ENCODE measurements at places on chromosomes 4 and X.

GRCh38 chr4:80878218-80878617, 152.3 kb upstream of the BMP3 start:
- DNase-seq: no peak

GRCh38 chr4:188372058-188372457, 232.8 kb downstream of the TRIML1 start:
- no peak for DNase-seq

DNA sequence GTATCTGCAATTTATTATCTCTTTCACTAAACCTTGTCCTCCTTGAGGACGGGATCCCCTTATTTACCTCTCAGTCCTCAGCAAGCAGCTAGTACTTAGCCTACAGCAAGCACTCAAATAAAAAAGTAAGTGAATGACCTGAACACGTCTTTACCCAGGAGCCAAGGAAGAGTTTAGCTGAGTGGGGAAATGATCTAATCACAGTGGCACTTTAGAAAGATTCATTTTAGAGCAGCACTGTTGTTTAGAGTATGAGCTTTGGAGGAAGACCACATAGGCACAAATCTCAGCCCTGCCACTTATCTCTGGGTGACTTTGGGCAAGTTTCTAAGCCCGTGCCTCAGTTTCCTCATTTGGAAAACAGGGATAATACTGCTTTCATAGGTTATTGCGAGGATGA, 2.7 kb downstream of the FAM120C start:
- DNase-seq: no peak

- no peak for DNase-seq
Observed at GRCh38 chr4:147610686-147611085, 6.5 kb upstream of the TMEM184C start.

DNA sequence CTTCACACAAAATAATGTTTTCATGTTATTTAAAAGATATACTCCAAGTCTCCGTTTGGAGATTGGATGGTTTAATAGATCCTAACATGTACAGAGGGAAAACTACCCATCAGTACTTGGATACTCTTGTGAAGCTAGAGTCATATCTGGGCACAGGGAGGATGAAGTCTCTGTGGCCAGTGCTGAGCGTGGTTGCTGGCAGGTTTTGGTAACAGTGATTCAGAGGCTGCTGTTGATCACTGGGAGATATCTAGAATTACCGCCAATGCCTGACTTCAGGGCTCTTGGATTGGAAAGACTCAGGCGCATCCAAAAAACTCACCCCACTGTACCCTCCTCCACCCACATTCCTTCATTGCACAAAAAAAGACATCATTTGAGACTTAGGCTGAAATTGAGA, 107.2 kb upstream of the PGRMC2 start:
- no peak for DNase-seq

DNA sequence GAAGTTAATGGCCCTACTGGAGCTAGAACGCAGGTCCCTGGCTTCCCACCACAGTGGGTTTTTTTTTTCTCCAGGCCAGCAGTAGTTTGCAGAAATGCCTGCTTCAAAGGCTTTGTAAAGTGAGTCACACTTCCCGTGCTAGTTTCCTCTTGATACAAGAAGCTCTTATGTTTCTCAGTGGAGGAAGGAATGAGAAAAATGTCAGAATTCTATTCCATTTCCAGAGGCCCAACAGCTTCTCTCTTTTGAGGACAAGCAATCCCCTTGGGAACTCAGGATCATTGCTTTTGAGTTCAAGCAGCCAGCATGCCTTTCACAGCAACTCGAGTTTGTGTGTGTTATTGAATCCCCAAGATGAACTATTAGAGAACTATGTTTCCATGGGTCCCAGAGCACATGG, 134.3 kb downstream of the GUCY2F start:
- DNase-seq: no peak

DNA sequence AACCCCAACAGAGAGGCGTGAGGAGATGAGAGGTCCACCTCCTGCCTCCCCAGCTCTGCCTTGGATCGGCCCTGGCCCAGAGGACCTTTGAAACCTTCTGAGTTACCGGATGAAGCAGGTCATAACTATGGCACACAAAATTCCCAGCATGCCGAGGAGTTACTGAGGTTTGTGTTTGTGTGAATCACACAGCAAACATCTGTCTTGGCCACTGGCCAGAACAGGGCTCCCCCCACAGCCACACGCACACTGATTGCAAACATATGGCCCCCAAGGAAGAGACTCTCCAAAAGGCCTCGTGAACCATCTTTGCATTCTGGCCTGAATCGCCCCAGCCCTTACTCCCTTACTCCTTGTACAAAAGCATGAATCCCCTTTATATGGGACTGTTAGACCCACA, 18.9 kb downstream of the RPS4X start:
- no peak for DNase-seq

DNA sequence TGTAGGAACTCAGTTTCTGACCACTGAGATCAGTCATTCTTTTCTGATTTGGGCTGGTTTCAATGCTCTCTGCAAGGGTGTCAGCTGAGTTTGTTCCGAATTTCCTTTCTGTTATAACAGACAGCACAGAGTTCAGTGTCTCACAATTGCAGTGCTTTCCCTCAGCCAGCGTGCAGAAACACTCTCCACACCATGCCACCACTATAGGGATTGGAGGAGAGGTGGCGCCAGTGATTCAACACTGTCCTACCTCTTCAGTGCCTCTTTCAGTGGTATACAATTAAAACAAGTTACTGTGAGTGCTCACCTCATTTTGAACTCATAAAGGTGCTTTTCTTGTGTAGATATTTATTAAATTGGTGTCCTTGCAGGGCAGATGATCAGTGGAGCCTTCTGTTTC, 413.2 kb upstream of the CXorf51B start:
- DNase-seq: no peak

DNA sequence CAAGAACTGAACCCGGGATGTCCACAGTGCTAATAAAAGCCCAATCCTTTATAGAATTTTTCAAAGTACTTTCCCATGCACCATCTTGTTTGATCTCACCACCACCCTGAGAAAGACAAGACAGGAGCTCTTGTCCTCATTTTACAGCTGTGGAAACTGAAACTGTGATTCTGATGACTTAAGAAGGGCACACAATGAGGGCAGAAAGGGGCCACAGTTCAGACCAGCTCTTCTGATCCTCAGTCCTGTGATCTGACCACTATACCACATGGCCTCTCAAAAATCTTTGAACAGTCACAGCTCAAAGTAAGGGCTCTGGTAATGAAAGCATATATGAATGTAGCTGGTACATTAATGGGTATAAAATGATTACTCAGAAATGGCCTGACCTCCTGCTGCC, 127.3 kb upstream of the CPEB2 start:
- no peak for DNase-seq

GRCh38 chr4:180434131-180434895, 1808.9 kb upstream of the TENM3 start:
- no peak for DNase-seq

- no peak for DNase-seq
Observed at GRCh38 chr4:67939195-67939594, 24.1 kb downstream of the TMPRSS11A start.

DNA sequence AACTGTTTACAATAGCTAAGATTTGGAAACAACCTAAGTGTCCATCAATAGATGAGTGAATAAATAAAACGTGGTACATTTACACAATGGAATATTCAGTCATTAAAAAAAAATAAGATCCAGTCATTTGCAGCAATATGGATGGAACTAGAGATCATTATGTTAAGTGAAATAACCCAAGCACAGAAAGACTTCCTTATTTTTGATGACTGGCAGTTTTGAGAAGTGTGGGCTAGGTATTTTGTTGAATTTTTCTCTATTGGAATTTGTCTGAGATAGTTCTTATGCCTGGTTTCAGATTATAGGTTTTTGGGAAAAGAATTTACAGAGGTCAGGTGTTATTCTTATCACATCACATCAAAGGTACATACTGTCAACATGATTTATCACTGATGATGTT, 293.8 kb upstream of the ARSJ start:
- no peak for DNase-seq
